ENCODE measurements at places on chromosomes 13 and 19.
A peak's percentile ranks its signal among the peaks of the same experiment; 100 is the strongest.

DNA sequence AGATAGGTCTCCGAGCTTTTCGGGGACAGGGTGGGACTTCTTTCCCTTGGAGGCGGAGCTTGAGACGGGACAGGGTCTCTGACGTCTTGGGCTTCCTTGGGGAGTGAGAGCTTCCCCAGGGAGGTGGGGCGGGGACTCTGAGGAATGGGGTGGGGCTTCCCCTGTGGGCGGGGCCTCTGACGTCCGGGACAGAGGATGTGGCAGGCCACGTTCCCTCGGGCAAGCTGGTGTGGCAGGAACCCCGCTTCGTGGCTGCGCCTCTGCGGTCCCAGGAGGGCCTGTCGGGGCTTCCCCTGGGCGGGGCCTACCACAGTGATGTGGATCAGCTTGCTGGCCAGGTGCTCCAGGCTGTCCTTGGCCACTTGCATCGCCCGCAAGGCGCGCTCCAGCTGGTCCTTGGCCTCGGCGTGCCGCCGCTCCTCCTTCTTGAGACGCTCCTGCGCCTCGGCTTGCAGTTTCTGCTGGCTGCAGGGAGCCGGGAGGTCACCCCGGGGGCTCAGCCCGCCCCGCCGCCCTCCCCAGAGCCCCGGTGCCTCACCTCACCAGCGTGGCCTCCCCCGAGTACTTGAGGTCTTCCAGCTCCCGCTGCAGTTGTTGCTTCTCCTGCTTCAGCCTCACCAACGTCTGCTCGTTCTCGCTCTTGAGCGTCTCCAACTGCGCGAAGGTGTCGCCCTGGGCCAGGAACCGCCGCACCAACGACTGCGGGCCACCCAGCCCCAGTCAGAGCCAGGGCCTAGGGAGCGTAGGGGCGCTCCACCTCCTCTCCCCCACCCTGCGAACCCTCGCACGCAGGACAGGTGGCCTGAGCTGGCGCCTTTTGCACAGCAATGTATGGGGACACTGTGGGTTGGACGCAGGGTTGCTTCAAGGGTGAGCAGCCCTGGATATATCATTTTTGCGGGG is 3.3 kb upstream of the RGL3 start:
- H3K4me3 ChIP-seq = peak overlapping the region; percentile 54
- H3K27me3 ChIP-seq = peaks cover 64% of the 10 kb centered on the region
- H3K27ac ChIP-seq = no peak overlapping the region
- peak; percentile 78 for DNase-seq
- H3K4me1 ChIP-seq = peaks cover 44% of the 10 kb centered on the region

GRCh38 chr13:39699274-39699673 is 43.8 kb downstream of the COG6 start:
- no peak overlapping the region for H3K4me3 ChIP-seq
- no peak overlapping the region for H3K27ac ChIP-seq
- no peaks in the 10 kb centered on the region for H3K27me3 ChIP-seq
- peaks cover 23% of the 10 kb centered on the region for H3K4me1 ChIP-seq

- H3K4me3 ChIP-seq = no peak overlapping the region
- H3K27me3 ChIP-seq = no peaks in the 10 kb centered on the region
- H3K4me1 ChIP-seq = no peaks in the 10 kb centered on the region
Observed at GRCh38 chr13:80473695-80474094, 132.8 kb upstream of the SPRY2 start.

- no peak for DNase-seq
- H3K4me3 ChIP-seq = no peak overlapping the region
Observed at GRCh38 chr13:101019126-101019525, 344.5 kb upstream of the TMTC4 start.

- peak overlapping the region; percentile 96 for H3K27ac ChIP-seq
- H3K4me3 ChIP-seq = peak overlapping the region; percentile 93
- no peaks in the 10 kb centered on the region for H3K27me3 ChIP-seq
- peaks cover 84% of the 10 kb centered on the region for H3K36me3 ChIP-seq
Observed at GRCh38 chr19:36528921-36529518, 949 bp upstream of the ZNF260 start.

DNA sequence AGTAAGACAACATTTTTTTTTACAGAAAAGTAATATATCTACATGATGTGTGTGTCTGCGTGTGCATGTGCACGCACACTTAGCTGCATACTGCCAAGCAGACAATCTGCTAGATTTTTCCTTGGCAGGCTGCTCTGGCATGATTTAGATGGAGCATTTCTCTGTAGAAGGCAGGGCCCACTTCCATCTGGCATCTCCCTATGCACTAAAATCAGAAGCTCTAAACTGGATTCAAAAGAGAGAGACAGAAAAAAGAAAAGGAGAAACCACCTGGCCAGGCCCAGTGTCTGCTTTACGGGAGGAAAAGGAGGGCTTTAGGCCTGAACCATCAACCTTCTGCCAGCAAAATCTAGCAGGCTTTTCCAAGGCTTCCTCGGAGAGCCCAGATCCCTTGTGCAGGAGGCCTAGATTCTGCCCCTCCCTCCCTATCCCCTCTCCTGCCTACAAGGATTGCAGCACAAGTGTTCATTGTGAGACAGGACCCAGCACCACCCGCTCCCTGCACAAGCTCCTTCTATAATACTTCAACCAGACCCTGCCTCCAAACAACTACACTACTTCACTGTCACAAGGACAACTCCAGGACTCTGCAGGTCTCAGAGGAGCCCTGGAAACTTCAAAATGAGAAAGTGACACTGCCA is 99.3 kb downstream of the DOCK9 start:
- DNase-seq = no peak
- H3K27ac ChIP-seq = peak overlapping the region; percentile 15

DNA sequence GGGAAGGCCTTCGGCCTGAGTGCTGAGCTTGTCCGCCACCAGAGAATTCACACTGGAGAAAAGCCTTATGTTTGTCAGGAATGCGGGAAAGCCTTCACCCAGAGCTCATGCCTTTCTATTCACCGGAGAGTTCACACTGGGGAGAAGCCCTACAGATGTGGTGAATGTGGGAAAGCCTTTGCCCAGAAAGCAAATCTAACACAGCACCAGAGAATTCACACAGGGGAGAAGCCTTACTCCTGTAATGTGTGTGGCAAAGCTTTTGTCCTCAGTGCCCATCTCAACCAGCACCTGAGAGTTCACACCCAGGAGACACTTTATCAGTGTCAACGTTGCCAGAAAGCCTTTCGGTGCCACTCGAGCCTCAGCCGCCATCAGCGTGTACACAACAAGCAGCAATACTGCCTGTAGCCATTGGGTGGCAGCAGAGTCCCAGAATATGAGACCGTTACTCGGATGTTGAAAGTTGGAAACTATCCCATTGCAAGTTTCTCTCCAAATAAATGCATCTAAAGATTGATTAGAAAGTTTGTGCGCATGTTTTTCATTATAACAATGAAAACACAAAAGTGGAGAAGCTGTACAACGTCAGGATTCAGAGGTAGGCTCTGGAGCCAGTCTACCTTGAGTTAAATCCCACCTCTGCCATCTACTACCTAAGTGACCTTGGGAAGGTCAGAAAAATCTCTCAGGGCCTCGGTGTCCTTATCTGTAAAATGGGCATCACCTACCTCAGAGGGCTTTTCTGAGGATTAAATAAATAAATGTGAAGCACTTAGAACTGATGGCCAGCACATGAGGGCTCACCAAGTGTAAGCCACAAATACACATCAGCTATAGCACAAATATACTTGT is 21.1 kb downstream of the ZNF473 start:
- H3K4me3 ChIP-seq = no peak overlapping the region
- peak; percentile 70 for DNase-seq

DNA sequence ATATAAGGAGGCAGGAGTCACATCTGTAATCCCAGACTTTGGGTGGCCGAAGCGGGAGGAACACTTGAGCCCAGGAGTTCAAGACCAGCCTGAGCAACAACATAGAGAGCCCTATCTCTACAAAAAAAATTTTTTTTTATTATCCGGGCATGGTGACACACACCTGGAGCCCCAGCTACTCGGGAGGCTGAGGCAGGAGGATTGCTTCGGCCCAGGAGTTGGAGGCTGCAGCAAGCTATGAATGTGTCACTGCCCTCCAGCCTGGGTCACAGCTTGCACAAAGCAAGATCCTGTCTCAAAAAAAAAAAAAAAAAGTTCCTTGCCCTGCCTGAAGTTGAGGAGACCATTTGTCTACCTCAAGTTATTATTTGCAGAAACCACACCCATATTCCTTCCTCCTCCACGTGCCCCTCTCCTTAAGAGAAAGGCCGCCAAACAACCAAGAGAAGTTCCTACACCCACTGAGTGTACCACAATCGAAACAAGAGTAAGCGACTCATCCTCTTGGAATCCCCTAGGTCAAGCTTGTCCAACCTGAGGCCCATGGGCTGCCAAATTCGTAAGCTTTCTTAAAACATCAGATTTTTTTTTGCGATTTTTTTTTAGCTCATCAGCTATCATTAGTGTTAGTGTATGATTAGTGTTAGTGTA is 2.2 kb downstream of the ABCC4 start:
- H3K27ac ChIP-seq = peak overlapping the region; percentile 82
- peaks cover 20% of the 10 kb centered on the region for H3K36me3 ChIP-seq
- peaks cover 48% of the 10 kb centered on the region for H3K4me1 ChIP-seq
- peaks cover 10% of the 10 kb centered on the region for H3K27me3 ChIP-seq
- peak overlapping the region; percentile 85 for H3K4me3 ChIP-seq

DNA sequence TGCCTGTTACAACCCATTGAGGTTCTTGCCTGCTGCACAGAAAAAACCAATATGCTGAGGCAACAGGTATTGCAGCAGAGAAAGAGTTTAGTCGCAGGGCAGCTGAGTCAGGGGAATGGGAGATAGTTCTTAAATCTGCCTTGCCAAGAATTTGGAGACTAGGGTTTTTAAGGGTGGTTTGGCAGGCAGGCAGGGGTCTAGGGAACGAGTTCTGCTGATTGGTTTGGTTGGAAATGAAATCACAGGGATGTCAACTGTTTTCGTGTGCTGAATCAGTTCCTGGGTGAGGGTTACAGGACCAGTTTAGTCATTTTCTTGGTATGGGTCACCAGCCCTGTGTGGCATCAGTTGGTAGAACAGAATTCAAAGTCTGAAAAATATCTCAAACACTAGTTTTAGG is 36.6 kb downstream of the PDS5B start:
- no peak overlapping the region for H3K4me3 ChIP-seq

- no peak for DNase-seq
- H3K27me3 ChIP-seq = peaks cover 36% of the 10 kb centered on the region
- H3K4me1 ChIP-seq = peaks cover 36% of the 10 kb centered on the region
- no peaks in the 10 kb centered on the region for H3K36me3 ChIP-seq
Observed at GRCh38 chr13:28526876-28527275, 31.9 kb upstream of the FLT1 start.
